ENCODE measurements at places on chromosomes 1 and 21.

DNA sequence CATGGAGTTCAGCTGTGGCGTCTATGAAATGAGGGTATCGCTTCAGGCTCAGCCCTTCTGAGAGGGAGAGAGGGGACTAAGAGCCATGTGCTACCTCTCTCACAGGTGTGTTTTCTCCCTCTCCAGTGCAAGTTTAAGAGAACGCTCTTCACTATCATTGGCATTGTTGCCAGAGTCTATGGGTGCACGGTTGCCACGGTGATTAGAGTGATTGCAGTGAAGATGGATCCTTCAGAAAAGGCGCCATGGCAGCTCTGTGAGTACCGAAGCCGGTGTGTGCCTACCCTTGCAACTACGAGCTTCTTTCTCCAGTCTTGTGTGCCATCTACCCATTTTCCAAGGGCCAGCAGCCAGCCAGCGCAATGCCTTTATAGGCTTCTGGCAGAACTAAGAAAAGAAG, 290.5 kb downstream of the OMA1 start:
- DNase-seq: no peak

DNA sequence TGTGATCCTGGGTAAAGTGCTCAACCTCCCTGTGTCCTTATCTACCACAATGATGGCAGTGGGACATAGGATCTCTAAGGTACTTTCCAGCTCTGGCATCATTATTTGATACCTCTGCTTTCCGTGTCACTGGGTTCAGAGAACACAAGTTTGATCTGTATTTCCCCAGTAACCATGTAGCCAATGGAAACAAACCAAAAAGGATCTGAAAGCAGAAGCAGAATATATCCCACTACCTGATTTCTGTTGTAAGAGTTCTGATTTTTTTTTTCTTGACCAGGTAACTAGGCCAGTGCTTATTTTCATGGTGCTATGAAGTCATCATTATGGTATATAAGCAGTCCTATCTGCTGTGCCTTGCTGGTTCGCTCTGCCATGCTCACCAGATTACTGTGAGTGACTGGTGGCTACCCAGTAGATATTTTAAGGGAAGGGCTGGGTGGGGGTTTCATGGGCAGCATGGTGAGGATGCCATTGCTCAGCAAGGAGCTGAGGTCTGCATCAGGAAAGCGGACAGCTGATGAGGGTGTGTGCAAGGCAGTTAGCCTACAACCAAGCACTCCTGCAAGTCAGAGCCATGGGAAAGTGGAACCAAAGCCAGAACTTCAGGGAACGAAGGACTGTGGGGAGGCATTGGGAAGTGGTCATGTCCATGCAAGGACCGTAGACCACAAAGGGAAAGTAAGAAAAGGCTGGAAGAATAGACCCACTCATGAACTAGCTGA, 104.9 kb upstream of the EDEM3 start:
- peak; percentile 64 for DNase-seq

- no peak for DNase-seq
Observed at GRCh38 chr1:116824631-116825206, 70.5 kb downstream of the CD2 start.

GRCh38 chr1:175462301-175463017, 269.9 kb upstream of the KIAA0040 start:
- DNase-seq: no peak

DNA sequence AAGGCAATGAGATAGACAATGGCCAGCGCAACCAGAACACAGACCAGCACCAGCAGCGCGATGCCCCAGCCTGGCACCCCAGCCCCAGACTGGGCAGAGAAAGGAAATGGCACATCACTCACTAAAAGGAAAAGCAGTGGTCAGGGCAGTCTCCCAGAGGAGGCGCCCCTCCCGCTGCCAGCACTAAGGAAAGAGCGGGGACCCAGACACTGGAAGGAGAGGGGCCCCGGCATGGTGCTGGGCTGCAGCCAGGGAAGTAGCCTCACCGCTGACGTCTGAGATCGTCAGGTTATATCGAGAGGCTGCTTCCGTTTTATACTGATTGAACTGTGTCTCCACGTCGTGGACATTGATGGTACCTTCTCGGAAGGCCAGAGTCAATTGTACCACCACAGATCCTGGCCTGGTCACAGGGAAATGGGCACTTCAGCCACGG, 13.8 kb downstream of the TRIM46 start:
- DNase-seq: no peak

DNA sequence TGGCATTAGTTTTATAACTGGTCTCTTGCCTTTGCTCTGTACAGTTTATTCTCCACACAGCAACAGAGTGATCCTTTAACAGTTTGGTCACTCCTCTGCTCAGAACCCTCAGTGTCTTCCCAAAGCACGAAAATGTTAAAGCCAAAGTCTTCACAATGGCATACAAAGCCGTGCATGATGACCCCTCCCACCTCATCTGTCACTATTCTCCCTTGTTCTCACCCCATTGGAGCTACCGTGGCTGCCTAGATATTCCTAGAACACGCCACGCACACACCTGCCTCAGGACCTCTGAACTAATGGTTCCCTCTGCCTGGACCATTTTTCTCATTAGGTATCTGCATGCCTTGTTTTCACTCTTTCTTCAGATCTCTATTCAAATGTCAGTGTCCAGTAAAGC, 8.6 kb upstream of the SEMA4A start:
- no peak for DNase-seq

DNA sequence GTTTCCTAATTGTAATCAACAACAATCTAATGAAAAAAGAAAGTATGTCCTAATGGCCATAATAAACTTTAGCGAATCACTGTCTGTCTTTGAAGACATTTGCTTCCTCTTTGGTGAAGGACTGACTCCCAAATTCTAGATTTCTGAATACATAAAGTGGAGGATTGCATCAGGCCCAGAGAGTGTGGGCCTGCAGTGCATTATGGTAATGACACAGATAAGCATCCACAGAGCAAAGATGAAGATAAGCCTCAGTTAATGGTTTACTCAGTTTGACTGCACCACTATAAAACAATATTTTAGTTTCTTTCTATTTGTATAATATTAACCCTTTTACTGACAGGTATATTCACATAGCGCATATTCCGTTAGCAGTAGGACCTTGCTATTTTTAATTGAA, 365.5 kb downstream of the KCTD3 start:
- no peak for DNase-seq

DNA sequence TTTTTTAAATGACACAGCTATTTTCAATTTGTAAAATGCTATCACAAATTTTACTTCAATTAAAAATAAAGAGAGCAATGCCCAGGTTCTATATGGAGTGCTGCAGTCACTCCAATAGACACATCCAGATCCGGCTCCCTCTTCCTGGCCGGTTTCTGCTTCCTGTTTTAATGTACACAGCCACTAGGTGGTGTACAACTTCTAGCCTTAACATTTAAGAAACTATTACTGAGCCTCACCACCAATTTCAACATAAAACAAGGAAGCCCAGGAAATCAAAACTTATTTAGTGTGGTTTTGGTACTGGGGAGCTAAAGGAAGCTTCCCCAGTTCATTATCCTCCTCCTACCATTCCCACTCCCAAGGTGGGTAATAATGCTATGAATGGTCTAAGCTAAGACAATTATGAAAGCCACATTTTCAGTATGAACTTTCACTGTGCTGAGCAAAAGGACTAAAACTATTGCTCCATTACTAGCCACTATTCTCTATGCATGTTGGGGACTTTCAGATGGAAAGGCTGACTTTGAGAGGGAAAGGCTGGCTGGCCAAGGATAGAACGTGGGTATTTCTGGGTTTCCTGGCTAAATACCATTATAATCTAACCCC, 25.5 kb upstream of the MTMR11 start:
- peak; percentile 81 for DNase-seq

GRCh38 chr1:9018333-9018732, 7.9 kb downstream of the SLC2A7 start:
- DNase-seq: no peak

DNA sequence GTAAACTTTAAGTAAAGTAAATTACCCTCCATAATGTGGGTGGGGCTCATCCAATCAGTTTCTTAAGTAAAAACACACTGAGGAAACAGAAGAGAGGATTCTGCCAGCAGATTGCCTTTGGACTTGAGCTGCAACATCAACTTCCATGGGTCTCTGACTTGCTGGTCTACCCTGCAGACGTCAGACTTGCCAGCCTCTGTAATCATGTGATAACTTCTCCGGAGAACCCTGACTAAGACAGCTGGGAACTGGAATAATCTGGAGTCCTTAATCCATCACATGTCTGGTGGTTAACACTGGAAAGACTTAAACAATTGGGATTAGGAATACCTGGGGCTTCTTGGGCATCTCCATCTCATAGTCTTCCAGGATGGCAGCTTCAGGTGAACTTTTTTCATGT, 13.2 kb upstream of the CEP350 start:
- no peak for DNase-seq

DNA sequence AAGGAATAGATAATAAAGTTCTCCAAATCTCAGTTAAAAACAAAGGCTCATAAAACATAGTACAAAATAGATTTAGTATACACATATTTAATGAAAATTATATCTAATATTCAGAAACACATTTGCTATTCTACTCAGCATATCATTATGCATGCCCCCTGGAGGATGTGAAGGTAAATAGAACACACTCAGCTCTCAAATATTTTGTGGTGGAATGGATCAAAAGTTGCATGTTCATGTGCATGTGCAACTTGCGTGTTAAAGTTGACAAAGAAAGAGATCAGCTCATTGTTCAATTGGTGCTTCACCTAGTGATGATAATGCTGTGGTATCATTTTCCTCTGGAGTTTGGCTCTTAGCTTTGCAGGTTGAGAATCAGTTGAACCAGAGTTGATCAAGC, 4.9 kb upstream of the ZNF644 start:
- no peak for DNase-seq

DNA sequence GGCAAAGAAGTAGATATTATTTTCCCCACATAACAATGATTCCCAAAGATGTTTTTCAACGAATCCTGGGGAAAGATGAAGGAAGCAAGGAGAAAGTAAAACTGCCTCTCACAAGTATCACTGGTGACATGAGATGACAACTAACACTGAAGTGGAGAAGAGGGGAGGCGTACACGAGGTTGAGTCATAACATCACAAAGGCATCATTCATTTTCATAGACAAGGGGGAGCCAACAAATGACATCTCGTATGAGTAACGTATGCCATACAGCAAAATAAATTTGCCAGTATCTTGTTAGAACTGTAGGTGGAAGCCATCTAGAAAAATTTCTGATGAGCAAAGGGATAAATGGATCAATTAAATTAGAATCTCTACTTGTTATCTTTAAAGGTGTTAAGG, 56.6 kb downstream of the ATP1B1 start:
- no peak for DNase-seq

GRCh38 chr1:33004613-33005012, 32.1 kb downstream of the AK2 start:
- no peak for DNase-seq

- no peak for DNase-seq
Observed at GRCh38 chr1:101039245-101039644, 13.7 kb upstream of the DPH5 start.

DNA sequence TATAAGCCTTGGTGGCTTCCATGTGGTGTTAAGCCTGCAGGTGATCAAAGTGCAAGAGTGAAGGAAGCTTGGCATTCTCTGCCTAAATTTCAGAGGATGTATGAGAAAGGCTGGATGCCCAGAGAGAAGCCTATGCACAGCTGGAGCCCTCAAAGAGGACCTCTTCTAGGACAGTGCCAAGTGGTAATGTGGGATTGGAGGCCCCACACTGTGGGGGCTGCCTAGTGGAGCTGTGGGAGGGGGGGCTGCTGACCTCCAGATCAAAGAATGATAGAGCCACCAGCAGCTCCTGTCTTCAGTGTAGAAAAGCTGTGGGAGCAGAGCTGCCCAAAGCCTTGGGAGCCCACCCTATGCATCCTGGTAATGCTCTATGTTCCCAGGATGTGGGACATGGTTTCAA, 1512.7 kb upstream of the TPTE start:
- no peak for DNase-seq

DNA sequence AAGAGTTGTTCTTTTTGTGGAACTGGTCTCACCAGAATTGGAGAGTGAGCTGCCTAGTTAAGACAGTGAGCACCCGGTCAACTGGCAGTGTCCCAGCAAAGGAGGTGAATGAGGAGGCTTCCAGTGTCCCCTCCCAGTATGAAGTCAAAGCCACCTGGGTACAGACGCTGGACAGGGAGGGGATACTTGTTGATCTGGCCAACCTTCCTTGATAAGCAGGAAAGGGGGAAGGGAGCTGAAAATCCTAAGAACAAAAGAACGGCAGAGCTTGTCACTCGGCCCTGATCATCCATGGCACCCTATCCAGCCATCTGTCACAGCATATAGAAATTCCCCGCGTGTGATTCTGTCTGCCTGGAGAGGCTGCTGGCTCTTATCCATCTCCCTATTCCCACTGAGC, 91.5 kb downstream of the SSBP3 start:
- no peak for DNase-seq

- no peak for DNase-seq
Observed at GRCh38 chr1:162371611-162372010, 5.0 kb downstream of the SPATA46 start.

DNA sequence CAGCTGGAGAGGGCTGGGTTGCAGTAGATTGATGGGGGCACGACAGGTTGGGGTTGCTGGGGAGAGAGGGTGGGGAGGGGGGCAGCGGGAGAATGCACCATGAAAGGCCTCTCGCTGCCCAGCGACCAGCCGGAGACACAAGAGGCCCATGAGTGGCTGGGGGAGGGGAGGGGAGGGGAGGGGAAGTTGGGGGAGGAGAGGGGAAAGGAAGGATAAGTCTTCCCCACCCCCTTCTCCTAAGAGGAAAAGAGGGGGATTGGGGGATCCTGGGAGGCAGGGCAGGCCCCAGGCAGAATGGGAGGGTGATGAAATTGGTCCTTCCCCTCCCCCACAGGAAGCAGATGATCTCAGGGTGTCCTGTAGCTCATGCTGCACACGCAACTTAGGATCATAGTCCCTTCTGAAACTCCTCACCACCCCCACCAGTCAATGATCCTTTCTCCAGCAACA, 45.7 kb downstream of the PAX7 start:
- DNase-seq: no peak

DNA sequence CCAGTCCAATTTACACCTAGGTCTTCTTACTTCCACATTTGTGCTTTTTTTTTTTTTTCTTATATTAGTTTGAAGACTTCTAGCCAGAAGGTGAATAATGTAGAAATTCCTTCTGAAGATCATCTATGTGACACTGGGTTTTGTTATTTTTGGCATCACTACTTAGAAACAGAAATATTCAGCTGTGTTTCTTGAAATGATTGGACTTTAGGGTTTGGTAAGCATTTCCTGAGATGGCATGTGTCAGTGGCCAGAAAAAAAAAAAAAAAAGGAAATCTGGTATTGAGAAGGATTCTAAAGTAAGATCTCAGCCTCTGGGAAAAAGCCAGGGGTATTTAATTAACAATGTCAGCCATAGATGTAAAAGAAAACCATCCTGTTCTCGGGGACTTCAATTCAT, 43.4 kb upstream of the LRRC8C start:
- no peak for DNase-seq

GRCh38 chr21:34336756-34337391, 26.9 kb upstream of the KCNE2 start:
- no peak for DNase-seq

- no peak for DNase-seq
Observed at GRCh38 chr1:61539720-61540462, 185.1 kb downstream of the TM2D1 start.
